ENCODE measurements at places on chromosomes 12 and 14. TPM values are rescaled to one million over a fixed set of nuclear protein-coding genes. Genes with fewer than 3 reads are reported as not detected.
A peak's percentile ranks its signal among the peaks of the same experiment; 100 is the strongest.

GRCh38 chr12:110921262-110921661, 883 bp upstream of the MYL2 start:
- H3K4me3 ChIP-seq, result no peak overlapping the region
- H3K27me3 ChIP-seq, result no peaks in the 10 kb centered on the region
- no peaks in the 10 kb centered on the region for H3K36me3 ChIP-seq
- H3K27ac ChIP-seq, result no peak overlapping the region

GRCh38 chr12:75548879-75549278, 37.5 kb upstream of the KRR1 start:
- H3K27me3 ChIP-seq, result no peaks in the 10 kb centered on the region
- no peak overlapping the region for H3K27ac ChIP-seq
- no peak overlapping the region for H3K4me3 ChIP-seq
- H3K36me3 ChIP-seq, result no peaks in the 10 kb centered on the region

DNA sequence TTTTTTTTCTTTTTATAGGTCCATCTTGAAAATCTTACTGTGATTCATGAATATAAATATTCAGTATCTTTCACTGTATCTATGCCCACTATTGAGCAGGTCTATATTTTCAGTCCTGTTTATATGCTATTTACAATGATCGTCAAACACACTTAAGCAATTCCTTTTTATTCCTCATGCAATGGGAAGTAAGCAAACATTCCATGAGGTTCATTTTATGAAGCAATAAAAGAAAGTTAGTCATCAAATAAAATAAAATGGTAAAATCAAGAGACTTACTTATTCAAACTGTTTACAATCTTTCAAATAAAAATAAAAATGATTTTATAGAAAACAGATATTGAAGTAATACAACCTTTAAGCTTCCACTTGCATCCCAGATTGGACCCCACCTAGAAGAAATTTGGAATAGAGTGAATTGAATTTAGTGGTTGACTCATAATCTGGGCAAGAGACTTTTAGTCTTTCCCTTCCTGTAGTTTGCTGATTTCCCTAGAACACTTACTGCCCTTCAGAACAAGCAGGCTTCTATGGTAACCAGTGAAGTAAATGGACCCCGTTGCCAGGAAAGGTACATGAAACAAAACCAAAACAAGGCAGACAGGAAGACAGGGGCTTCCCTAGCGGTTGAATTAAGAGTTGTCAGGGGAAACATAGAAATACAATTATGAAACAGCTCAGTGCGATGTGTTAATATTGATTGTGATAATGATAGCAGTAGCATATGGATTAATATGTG, 241.0 kb upstream of the ATP2B1 start:
- no peaks in the 10 kb centered on the region for H3K27me3 ChIP-seq
- no peak overlapping the region for H3K4me3 ChIP-seq
- H3K4me1 ChIP-seq, result peaks cover 47% of the 10 kb centered on the region
- peak; percentile 90 for DNase-seq
- peak overlapping the region; percentile 98 for H3K27ac ChIP-seq
- no peaks in the 10 kb centered on the region for H3K36me3 ChIP-seq

GRCh38 chr14:54106661-54107377, 150.2 kb upstream of the BMP4 start:
- H3K27ac ChIP-seq, result no peak overlapping the region
- H3K36me3 ChIP-seq, result no peaks in the 10 kb centered on the region
- no peak for DNase-seq
- H3K4me3 ChIP-seq, result no peak overlapping the region
- H3K4me1 ChIP-seq, result no peaks in the 10 kb centered on the region

DNA sequence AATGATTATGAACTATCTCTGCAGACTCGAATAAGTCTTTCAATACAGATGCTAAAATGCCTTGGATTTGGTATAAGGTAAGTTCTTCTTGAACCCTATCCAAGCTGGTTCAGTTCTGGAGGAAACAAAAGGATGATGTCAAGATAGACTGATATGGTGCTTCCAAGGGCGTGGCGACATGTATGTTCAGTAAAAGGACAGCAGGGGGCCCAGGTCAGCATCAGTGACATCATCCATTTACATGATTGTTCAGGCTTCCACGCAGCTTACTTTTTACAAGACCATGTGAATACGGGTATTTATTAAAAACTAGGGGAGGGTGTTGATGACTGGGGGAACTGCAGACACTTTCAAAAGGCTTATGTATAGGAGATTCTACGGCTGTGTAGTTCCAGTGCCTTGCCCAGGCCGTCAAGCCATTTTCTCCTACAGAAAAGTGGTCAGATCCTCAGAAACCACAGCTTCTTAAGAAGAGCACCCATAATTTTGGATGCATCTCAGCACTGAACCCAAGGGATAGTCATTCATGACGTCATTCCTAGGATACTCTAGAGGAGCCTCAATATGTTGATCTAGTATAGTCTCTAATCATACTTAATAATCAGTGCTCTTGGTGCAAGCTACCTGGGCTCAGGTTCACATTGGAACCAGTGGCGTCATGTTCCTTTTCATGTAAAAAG, 527.7 kb downstream of the FUT8 start:
- no peak overlapping the region for H3K4me3 ChIP-seq
- H3K36me3 ChIP-seq, result no peaks in the 10 kb centered on the region
- no peak for DNase-seq
- no peaks in the 10 kb centered on the region for H3K27me3 ChIP-seq
- no peak overlapping the region for H3K27ac ChIP-seq
- H3K4me1 ChIP-seq, result no peaks in the 10 kb centered on the region

- no peak overlapping the region for H3K27ac ChIP-seq
- no peaks in the 10 kb centered on the region for H3K36me3 ChIP-seq
- H3K27me3 ChIP-seq, result no peaks in the 10 kb centered on the region
- no peaks in the 10 kb centered on the region for H3K4me1 ChIP-seq
These were observed 1532.7 kb upstream of the TMEM132C start for GRCh38 chr12:126734296-126734695.

- H3K4me1 ChIP-seq, result no peaks in the 10 kb centered on the region
- no peaks in the 10 kb centered on the region for H3K36me3 ChIP-seq
- H3K27ac ChIP-seq, result no peak overlapping the region
These were observed 190.8 kb upstream of the ARHGAP5 start for GRCh38 chr14:31886156-31886835.

GRCh38 chr14:68687746-68688145, 105.1 kb downstream of the ZFP36L1 start:
- H3K27me3 ChIP-seq, result no peaks in the 10 kb centered on the region
- H3K27ac ChIP-seq, result no peak overlapping the region
- DNase-seq, result no peak

GRCh38 chr14:38410442-38410841, 154.5 kb upstream of the CLEC14A start:
- no peaks in the 10 kb centered on the region for H3K36me3 ChIP-seq
- DNase-seq, result no peak
- no peaks in the 10 kb centered on the region for H3K4me1 ChIP-seq
- H3K27ac ChIP-seq, result no peak overlapping the region
- H3K4me3 ChIP-seq, result no peak overlapping the region

DNA sequence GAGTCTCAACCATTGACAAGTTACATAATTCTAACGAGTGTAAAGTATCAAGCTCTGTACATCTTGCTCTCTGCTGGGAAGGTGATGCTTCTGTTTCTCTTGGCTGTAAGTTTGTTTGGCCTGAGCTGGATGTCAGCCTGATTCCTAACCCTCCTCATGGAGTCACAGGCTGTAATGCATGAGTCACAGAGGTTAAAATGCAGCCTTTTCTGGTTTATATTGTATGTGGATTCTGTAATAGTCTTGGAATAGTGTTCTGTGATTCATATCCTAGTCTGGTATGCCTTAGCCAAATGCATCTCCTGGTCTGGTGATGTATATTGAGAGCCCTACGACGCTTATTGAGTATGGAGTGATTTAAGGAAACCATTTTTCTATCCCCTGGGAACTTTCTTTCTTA, 104.5 kb upstream of the FRMD6 start:
- H3K36me3 ChIP-seq, result no peaks in the 10 kb centered on the region
- H3K4me3 ChIP-seq, result no peak overlapping the region
- peaks cover 4% of the 10 kb centered on the region for H3K27me3 ChIP-seq

DNA sequence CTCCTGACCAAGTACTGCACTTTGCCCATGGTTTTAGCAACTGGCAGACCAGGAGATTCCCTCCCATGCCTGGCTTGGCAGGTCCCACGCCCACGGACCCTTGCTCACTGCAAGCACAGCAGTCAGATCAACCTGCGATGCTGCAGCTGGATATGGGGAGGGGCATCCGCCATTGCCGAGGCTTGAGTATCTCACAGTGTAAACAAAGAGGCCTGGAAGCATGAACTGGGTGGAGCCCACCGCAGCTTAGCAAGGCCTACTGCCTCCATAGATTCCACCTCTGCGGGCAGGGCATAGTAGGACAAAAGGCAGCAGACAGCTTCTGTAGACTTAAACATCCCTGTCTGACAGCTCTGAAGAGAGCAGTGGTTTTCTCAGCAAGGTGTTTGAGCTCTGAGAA, 479.8 kb downstream of the FUT8 start:
- no peaks in the 10 kb centered on the region for H3K36me3 ChIP-seq
- no peak overlapping the region for H3K27ac ChIP-seq
- H3K27me3 ChIP-seq, result peaks cover 3% of the 10 kb centered on the region
- no peak for DNase-seq

DNA sequence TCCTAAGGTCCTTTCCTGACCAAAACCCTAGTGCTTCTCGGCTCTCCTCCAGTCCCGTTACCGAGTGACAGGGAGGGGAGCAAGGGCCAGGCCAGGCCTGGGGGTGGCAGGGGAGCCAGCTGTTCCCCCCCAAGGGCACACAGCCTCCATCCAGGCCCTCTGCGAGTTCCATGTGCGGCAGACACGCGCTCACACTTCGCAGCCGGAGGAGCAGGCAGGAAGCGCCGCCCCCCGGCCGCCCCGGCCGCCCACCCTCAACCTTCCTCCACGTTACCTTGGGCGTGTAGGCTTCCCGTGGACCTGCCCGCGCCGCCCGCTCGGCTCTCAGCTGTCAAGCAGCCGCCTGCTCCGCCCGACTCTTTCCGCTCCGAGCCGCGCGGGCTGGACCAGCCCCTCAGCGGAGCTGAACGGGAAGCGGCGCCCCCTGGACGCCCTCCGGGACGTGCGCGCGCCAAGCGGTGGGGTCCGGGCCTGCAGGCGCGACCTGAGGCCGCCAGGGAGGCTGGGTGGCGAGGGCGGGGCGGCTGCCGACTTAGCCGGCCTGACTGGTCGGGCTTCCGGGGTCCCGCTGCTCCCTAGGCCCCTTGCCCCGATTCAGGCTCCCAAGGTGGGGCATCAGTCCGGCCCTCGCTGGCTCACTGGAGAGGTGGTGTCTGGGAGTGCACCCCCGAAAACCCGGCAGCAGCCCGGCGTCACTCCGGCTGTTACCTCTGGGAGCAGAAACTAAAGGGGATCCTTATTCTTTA, at the start of gene CRACR2A:
CRACR2A (minus strand) TSS at position 369 of the 746 bp plus-strand sequence. CDS start 56,110 bp downstream, outside the sequence.
- H3K4me3 ChIP-seq, result peak within 1 kb of the TSS; percentile 88
- H3K27me3 ChIP-seq, result no peaks in the 10 kb centered on the region
- peaks cover 29% of the 10 kb centered on the region for H3K4me1 ChIP-seq
- peak within 1 kb of the TSS; percentile 92 for H3K27ac ChIP-seq
- peak; percentile 89 for DNase-seq

DNA sequence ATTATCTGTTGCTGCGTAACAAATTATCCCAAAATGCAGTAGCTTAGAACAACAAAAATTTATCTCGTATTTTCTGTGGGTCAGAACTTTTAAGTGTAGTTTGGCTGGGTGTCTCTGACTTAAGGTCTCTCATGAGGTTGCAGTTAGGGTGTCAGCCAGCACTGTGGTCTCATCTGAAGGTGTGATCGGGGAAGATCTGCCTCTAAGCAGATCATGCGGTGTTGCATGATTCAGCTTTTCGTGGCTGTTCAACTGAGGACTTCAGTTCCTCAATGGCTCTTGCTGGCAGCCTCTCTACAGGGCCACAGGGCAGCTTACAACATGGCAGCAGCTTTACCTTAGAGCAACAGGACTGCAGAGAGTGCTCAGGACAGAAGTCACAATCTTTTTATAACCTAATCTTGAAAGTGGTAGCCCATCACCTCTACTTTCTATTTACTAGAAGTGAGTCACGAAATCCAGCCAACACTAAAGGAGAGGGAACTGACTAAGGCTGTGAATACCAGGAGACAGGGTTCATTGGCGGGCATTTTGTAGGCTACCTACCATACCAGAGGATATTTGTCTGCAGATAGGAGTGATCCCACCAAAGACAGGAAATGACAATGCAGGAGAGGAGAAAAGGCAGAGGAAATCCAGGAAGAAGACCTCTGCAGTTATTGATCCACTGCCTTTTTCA, 1.8 kb upstream of the TMPRSS12 start:
- no peak overlapping the region for H3K4me3 ChIP-seq
- H3K36me3 ChIP-seq, result no peaks in the 10 kb centered on the region
- no peaks in the 10 kb centered on the region for H3K4me1 ChIP-seq
- H3K27me3 ChIP-seq, result peaks cover 4% of the 10 kb centered on the region
- no peak for DNase-seq
- H3K27ac ChIP-seq, result no peak overlapping the region

DNA sequence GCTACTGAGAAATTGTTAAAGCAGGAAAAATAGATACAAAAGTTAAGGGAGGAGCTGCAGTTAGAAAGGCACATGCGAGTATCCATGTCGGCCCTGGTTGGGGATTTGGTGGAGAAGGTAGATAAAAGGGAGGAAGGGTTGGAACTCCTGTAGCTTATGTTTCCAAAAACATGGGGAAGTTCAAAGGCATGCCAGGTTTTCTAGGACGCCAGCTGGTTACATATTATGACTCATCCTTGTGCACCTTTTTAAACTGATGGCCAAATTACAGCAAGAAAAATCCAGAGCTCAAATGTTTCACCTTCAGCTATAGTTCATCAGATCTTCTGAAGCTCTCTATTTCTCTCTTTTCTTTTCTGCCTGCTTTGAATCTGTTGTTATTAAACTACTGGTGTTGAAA, 13.2 kb upstream of the MAP4K5 start:
- H3K27ac ChIP-seq, result no peak overlapping the region
- H3K4me3 ChIP-seq, result no peak overlapping the region
- no peaks in the 10 kb centered on the region for H3K36me3 ChIP-seq
- H3K4me1 ChIP-seq, result no peaks in the 10 kb centered on the region

The VDR gene
- 0.53 TPM for total RNA-seq

The WDHD1 gene
- 6.2 TPM for total RNA-seq

The TSPAN11 gene
- total RNA-seq, result not detected

The LGR5 gene
- total RNA-seq, result not detected

The SLC24A4 gene
- not detected for total RNA-seq

The NTS gene
- total RNA-seq, result not detected
